ENCODE measurements at places on chromosomes 2 and 18. TPM values are rescaled to one million over a fixed set of nuclear protein-coding genes. Genes with fewer than 3 reads are reported as not detected.

The ZC3H6 gene
- total RNA-seq: 19.9 TPM

The FLACC1 gene
- 2.1 TPM for total RNA-seq

The CD8B2 gene
- not detected for total RNA-seq

- no peaks in the 10 kb centered on the region for H3K4me1 ChIP-seq
- no peak for DNase-seq
- no peaks in the 10 kb centered on the region for H3K36me3 ChIP-seq
- no peak overlapping the region for H3K4me3 ChIP-seq
- H3K27me3 ChIP-seq: no peaks in the 10 kb centered on the region
These were observed 436.6 kb downstream of the IRS1 start for GRCh38 chr2:226362980-226363379.

GRCh38 chr2:50402654-50402960 is 629.3 kb downstream of the NRXN1 start:
- no peak overlapping the region for H3K4me3 ChIP-seq
- H3K27ac ChIP-seq: no peak overlapping the region
- H3K36me3 ChIP-seq: no peaks in the 10 kb centered on the region
- no peaks in the 10 kb centered on the region for H3K4me1 ChIP-seq
- DNase-seq: no peak
- H3K27me3 ChIP-seq: no peaks in the 10 kb centered on the region

GRCh38 chr18:63981719-63982118 is 11.8 kb downstream of the SERPINB8 start:
- DNase-seq: no peak
- H3K27ac ChIP-seq: no peak overlapping the region
- H3K27me3 ChIP-seq: no peaks in the 10 kb centered on the region
- no peak overlapping the region for H3K4me3 ChIP-seq

- no peaks in the 10 kb centered on the region for H3K4me1 ChIP-seq
- no peaks in the 10 kb centered on the region for H3K36me3 ChIP-seq
- no peak overlapping the region for H3K27ac ChIP-seq
- no peak for DNase-seq
- no peaks in the 10 kb centered on the region for H3K27me3 ChIP-seq
These were observed 81.5 kb downstream of the DPP4 start for GRCh38 chr2:161992531-161992930.

- no peak overlapping the region for H3K27ac ChIP-seq
- H3K36me3 ChIP-seq: no peaks in the 10 kb centered on the region
- no peaks in the 10 kb centered on the region for H3K27me3 ChIP-seq
- DNase-seq: no peak
- no peaks in the 10 kb centered on the region for H3K4me1 ChIP-seq
These were observed 265.5 kb downstream of the NAPG start for GRCh38 chr18:10791169-10791831.

GRCh38 chr18:72903033-72903432 is 35.2 kb upstream of the NETO1 start:
- H3K27me3 ChIP-seq: no peaks in the 10 kb centered on the region
- H3K36me3 ChIP-seq: no peaks in the 10 kb centered on the region
- no peak overlapping the region for H3K4me3 ChIP-seq
- no peaks in the 10 kb centered on the region for H3K4me1 ChIP-seq
- DNase-seq: no peak

GRCh38 chr18:61993831-61994230 is 101.0 kb upstream of the RNF152 start:
- H3K4me1 ChIP-seq: peaks cover 6% of the 10 kb centered on the region
- no peaks in the 10 kb centered on the region for H3K36me3 ChIP-seq
- no peak overlapping the region for H3K27ac ChIP-seq
- H3K4me3 ChIP-seq: no peak overlapping the region
- no peak for DNase-seq

All from tibial nerve (tissue), 4 donors.